ENCODE measurements at places on chromosomes 2 and 18. TPM values are rescaled to one million over a fixed set of nuclear protein-coding genes. Genes with fewer than 3 reads are reported as not detected.

The SLC19A3 gene
- total RNA-seq, result not detected

The C1QL2 gene
- total RNA-seq, result not detected

The GYPC gene
- 53.6 TPM for total RNA-seq

The TBR1 gene
- not detected for total RNA-seq

The TWIST2 gene
- 14.7 TPM for total RNA-seq

The GPR39 gene
- 9.0 TPM for total RNA-seq

The AFF3 gene
- 13.9 TPM for total RNA-seq

The TMEM178A gene
- total RNA-seq, result 0.18 TPM
